Activated T-cell treated with anti-CD3 and anti-CD28 coated beads, Interleukin-2, amount 50 U/mL, for 48 hours (primary cell): ENCODE measurements at places on chromosomes 16 and 17.

- no peak for DNase-seq
Observed at GRCh38 chr17:633133-633532, 81.5 kb downstream of the VPS53 start.

DNA sequence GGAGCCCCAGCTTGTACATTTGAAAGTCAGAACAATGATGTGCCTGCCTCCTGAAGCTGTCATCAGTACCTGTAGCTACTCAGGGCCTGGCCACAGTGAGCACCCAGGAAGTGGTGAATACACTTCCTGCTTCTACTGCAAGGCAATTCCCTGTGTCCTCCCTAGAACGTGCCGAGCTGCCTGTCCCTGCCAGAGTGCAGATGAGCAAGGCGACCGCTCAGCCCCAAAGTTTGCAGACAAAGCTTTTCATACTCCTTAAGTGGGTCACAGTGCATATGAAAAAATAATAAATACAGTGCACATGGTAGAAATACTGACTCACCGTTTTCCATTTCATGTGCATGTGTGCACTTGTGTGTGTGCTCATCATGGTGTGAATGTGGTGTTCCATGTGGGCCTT lies 77.3 kb downstream of the MPRIP start:
- DNase-seq: peak; percentile 73

- DNase-seq: no peak
Observed at GRCh38 chr16:4409081-4409932, 7.1 kb downstream of the CORO7 start.

DNA sequence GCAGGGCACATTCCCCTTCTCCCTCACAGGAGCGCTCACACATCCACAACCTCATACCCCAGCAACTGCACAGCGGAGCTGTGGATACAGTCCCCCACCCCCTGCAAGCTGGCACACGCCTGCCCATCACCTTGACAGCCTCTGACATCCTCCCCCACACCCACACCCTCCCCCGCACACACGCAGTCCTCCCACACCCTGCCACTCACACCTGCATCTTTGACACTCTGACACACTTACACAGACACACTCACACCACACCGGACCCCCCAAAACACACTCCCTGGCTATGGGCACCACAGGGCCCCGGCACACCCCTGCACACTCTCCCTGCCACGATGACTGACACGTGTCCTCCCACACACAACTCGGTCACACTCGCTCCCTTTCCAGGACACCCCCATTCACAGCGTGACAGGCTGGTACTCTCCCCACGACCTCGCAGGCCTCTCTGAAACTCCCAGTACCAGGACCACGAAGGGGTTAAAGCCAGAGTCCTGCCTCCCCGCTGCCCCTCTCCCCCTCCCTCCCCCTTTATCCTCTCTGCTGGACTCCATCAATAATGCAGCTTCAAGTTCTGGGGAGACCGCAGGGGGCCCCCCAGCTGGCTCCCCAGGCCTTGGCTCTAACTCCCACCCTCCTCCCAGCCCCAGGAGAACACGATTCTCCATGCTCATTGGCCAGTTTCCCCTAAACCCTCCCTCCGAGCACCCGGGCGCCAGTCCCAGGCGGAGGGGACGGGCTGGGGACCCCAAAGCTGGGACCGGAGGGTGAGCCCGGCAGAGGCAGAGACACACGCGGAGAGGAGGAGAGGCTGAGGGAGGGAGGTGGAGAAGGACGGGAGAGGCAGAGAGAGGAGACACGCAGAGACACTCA lies at the start of gene PPP1R1B:
TSS of gene PPP1R1B (plus strand) at position 782 of the 876 bp plus-strand sequence. CDS start 441 bp downstream, outside the sequence.
- DNase-seq: peak; percentile 44

- DNase-seq: no peak
Observed at GRCh38 chr16:10205688-10206087, 23.5 kb upstream of the GRIN2A start.

GRCh38 chr17:28402224-28402630 lies 3.8 kb downstream of the SLC46A1 start:
- DNase-seq: no peak

GRCh38 chr17:77253611-77254051 lies 112.9 kb downstream of the SEC14L1 start:
- DNase-seq: no peak

DNA sequence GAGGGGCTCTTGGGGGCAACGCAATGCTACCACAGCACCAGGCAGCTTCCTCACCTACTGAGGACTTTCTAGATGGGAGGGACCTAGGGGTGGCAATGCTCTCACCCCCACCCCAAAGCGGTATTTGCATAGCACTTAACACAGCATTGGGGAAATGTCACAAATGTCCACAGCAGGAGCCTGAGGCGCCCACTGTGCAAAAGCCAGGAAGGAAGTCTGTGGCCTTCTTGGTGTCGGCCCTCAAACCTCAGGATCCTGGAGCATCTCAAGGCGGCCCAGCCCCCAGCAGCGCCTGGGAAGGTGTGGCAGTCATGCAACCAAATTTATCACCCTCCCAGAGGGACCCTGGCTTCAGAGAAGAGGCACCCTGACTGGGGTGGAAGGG lies 45.3 kb downstream of the WNT3 start:
- DNase-seq: no peak

GRCh38 chr17:19021622-19022083 lies 17.1 kb upstream of the FAM83G start:
- DNase-seq: peak; percentile 70

DNA sequence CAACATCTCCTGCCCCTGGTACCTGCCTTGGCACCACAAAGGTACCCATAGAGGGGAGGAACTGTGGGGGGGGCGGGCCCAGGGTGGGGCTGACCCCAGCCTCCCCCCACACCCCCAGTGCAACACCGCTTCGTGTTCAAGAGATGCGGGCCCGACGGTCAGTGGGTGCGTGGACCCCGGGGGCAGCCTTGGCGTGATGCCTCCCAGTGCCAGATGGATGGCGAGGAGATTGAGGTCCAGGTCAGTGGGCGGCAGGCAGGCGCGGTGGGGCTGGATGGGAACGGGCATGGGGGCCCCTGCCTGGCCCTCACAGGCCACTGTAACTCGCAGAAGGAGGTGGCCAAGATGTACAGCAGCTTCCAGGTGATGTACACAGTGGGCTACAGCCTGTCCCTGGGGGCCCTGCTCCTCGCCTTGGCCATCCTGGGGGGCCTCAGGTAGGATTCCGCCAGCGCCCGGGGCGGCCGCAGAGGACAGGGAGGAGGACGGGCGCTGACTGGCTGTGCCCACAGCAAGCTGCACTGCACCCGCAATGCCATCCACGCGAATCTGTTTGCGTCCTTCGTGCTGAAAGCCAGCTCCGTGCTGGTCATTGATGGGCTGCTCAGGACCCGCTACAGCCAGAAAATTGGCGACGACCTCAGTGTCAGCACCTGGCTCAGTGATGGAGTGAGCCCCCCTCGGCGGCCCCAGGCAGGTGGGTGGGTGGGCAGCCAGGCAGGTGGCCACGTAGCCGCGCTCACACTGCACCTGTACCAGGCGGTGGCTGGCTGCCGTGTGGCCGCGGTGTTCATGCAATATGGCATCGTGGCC lies 7.1 kb downstream of the GCGR start:
- no peak for DNase-seq

DNA sequence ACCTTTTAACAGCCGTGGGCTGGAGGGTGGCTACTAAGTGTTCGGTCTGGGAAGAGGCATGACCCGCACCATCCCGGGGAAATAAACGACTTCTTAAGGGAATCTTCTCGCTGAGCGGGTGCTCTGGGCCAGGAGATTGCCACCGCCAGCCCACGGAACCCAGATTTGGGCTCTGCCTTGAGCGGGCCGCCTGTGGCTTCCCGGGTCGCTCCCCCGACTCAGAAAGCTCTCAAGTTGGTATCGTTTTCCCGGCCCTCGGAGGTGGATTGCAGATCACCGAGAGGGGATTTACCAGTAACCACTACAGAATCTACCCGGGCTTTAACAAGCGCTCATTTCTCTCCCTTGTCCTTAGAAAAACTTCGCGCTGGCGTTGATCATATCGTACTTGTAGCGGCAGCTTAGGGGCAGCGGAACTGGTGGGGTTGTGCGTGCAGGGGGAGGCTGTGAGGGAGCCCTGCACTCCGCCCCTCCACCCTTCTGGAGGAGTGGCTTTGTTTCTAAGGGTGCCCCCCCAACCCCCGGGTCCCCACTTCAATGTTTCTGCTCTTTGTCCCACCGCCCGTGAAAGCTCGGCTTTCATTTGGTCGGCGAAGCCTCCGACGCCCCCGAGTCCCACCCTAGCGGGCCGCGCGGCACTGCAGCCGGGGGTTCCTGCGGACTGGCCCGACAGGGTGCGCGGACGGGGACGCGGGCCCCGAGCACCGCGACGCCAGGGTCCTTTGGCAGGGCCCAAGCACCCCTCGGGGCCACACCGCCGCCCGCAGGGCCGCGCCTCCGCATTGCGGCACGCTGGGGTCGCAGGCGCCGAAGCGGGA lies 3.6 kb upstream of the CBX4 start:
- peak; percentile 46 for DNase-seq

DNA sequence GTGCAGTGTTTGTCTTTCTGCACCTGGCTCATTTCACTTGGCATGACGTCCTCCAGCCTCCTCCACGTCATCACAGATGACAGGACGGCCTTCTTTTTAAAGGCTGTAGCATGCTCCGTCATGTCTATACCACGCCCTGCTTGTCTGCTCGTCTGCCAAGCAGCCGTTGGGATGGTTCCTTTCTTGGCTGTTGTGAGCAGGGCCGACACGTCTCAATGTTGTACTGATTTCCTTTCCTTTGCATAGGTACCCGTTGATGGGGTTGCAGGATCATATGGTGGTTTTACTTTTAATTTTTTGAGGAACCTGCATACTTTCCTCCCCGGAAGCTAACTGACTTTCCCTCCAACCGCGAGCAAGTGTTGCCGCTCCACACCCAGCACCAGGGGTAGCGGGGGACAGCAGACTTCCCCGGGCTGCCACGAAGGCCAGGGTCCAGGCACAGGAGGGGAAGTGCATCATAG lies 212.2 kb upstream of the ZNF469 start:
- no peak for DNase-seq

GRCh38 chr17:32936894-32937500 lies 9.0 kb downstream of the TMEM98 start:
- DNase-seq: peak; percentile 75

DNA sequence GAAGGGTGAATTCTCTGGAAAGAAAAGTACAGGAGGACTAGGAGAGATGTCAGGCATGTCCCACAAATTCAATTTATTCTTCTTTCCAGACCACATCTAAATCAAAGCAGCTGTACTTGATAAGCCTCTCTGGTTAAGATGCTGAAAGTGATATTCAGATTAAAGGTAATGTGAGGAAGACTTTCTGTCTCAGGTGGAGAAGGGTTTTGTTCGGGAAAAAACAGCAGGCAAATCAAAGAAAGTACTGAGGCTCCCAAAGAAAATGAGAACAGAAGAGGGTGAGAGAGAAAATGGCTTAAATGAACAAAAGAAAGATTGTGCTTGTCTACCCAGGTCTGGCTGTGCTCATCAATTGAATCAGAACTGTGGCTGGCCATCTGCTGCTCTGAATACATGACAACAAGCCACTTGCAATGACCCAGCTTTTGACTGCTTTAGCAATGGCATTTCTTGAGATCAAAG lies 55.6 kb downstream of the MMD start:
- DNase-seq: no peak

DNA sequence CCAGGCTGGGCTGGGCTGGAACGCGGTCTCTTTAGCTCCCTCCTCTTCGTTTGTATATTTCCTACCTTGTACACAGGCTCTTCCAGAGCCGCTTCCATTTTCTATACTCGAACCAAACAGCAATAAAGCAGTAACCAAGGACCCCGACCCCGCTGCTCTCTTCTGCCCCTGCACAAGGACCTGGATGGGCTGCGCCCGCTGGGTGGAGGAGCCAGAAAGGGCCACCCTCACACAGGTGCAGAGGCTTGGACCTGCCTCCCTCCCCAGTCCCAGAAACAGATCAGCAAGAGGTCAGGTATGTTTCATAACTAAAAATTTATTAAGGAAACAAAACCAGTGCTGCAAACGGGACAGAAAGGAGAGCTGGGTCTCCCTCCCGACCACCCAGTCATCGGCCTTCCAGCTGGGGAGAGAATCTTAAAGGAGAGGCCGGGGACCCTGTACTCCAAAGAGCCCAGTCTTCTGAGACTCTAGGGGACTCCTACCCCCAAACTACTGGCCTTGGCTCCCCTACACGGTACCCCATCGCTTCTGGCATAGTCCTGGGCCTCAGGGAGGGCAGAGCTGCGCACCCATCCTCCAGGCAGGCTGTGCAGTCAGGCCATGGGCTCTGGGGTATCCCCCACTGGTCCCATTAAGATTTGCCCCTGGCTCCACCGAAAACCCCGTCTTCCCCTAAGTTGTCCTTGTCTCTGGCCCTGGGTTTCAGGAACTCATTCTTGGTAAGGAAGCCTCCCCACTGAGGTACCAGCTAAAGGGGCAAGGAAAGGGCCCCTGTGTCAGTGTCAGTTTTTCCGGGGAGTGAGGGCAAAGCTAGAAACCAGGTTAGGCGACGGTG lies 4.9 kb downstream of the HIC1 start:
- peak; percentile 22 for DNase-seq

- no peak for DNase-seq
Observed at GRCh38 chr17:49576917-49577649, 1.4 kb downstream of the NXPH3 start.

DNA sequence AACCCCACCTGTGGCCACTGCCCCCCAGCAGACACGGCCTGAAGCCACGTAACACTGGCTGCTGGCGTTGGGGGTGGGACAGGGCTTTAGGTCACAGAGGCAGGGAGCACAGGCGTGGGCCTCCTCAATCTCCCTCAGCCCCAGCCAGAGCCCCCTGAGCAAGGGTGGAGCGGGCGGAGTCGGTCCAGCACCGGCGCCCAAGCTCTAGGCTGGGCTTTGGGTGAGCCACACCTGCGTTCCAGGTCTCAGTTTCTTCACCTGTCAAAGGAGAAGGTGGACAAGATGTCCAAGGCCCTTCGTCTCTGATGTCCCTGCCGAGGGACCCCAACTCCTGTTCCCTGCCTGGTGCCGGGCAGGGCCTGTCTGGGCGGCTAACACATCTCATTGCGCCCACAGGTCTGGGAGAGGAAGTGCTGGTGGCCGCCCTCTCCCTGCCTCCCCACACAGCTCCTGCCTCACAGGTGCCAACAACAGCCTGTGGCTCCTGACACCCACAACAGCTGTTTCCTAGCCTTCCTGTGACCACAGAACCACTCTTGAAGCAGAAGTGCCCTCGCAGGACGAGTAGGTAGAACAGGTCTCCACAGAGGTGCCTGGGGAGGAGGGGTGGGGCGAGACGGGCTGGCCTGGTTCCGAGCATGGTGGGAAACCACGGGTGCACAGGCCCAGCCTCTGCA lies 12.0 kb downstream of the FAM83G start:
- DNase-seq: peak; percentile 28

- no peak for DNase-seq
Observed at GRCh38 chr16:53511403-53512280, 8.6 kb upstream of the AKTIP start.

DNA sequence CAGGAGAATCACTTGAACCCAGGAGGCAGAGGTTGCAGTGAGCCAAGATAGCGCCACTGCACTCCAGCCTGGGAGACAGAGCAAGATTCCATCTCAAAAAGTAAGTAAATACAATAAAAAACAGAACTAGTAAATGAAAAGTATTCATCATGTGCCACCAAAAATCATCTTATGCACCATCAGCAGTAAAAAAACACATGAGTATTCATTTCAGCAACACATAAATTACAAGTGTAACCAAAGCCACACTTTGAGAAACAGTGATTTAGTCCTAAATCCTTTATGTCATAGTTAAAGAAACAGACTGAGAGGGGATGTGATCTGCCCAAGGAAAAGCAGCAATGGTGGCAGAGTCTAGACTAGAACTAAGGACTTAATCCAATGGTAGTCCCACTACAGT lies 13.0 kb downstream of the DCUN1D3 start:
- no peak for DNase-seq
